ENCODE measurements at places on chromosomes 6 and 20.

DNA sequence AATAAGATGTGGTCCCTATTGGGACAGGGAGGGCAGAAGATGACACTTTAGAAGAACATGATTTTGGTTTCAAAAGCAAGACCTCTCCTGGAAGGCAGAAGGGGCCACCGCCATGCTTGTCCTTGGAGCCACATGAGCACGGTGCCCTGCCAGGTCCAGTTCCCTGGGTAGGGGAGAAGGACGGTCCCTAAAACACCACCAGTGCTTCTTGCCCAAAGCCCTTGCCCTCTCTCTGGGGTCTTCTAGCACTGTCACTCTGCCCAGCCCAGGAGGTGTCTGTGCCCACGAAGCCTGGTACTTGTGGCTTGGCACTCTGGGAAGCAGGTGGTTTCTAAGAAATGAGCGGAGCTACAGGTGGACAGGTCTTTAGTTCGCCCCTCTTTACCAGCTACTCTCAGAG, 46.0 kb downstream of the PLCG1 start:
- no peak for DNase-seq

- DNase-seq = no peak
These were observed 4.5 kb upstream of the CITED2 start for GRCh38 chr6:139378882-139379341.

GRCh38 chr6:109769213-109769612, 78.1 kb downstream of the FIG4 start:
- no peak for DNase-seq

GRCh38 chr6:112761740-112762139, 414.6 kb downstream of the RFPL4B start:
- DNase-seq = no peak

GRCh38 chr20:33640287-33640686, 21.8 kb upstream of the C20orf144 start:
- DNase-seq = no peak

DNA sequence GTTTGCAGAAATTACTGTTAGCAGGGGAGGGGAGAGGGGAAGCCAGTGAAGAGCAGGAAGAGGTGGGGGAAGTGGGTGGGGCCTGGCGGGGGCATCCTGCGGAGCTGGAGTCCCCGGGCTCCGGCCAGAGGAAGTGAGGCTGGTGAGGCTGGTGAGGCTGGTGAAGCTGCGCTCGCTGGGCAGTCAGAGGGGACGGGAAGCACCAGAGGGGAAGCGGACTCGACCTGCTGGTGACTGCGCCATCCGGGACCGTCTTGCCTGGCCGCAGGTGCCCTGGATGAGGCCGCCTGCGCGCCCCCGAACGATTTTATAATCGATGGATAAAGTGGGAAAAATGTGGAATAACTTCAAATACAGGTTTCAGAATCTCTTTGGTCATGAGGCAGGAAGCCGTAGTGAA, 635.3 kb upstream of the MARCKS start:
- no peak for DNase-seq
